ENCODE measurements at places on chromosomes 2 and 18.

DNA sequence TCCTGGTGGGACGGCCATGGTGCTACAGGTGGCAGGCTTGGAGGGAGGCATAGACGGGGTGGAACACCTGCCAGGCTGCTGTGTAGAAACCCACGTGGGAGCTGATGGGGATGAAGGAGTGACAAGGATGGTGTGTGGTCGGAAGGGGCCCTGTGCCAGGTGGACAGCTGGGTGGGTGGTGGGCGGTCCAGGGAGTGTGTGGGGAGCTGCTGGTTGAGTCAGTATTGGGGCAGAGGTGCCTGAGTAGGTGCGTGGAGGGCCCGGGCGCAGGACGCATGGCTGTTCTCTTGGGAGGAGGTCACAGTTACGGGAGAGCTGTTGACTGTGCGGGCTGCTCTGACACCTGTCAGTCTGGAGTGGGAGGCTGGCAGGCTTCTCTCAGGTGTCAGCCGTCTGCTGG, 12.6 kb upstream of the D2HGDH start:
- ATAC-seq, result no peak

- ATAC-seq, result no peak
These were observed 215.5 kb upstream of the CWC22 start for GRCh38 chr2:180222644-180223043.

DNA sequence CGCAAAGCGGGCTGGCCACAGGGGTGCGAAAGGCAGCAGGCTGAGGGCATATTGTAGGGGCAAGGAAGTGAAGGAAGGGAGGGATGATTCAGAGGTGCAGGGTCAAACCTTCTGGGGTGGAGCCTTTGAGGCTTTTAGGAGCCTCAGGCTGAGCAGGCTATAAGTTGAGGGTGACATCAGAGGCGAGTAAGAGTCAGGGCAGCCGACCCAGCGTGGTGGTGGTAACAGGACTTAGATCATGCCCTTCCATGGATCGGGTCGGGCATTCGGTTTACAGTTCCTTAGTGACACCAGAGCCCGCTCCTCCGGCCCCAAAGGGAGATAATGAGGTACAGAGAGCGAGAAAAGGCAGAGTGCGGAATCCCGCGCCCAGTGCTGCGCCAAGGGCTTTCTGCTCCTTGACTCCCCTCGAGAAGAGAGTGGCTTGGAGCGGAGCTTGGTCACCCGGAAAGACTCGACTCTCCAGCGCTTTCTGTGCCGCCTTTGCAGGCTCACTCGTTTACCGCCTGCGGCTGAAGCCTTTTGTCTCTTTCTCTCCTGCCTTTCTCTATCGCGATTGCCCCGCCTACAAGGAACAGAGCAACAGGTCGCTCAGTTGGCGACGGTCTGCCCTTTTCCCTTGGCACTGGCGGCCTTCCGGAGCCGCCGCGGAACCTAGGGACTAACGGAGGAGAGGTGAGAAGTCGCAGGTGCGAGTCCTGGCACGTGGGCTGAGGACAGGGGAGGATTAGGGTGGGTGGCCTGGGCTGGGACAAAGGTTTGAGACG, 720 bp downstream of the LBX2 start:
- peak; percentile 33 for ATAC-seq

DNA sequence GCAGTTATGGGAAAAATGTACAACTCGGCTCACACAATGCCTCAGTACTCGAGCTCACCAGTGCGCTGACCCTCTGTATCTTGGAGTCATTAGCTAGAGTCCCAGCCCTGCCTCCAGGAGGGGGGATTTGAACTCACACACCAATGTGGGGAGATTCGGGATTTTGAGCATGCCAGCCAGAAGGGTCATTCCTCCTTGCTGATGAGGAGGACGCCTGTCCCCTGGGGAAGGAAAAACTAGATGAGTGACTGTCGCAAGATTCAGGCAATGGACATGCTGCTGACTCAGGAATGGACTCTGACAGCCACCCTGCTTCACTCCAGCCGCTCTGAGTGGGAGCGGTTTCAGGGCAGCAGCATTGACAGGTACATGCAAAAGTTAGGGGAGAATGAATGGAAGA, 20.6 kb downstream of the FIGN start:
- ATAC-seq, result no peak

- ATAC-seq, result no peak
These were observed 51.2 kb downstream of the DYSF start for GRCh38 chr2:71504611-71505010.

GRCh38 chr2:133644846-133645245, 76.6 kb upstream of the NCKAP5 start:
- ATAC-seq, result no peak

GRCh38 chr2:109171444-109172334, 42.7 kb downstream of the SH3RF3 start:
- peak; percentile 89 for ATAC-seq

- ATAC-seq, result no peak
These were observed 105.1 kb downstream of the BCL2L11 start for GRCh38 chr2:111225856-111226255.

- no peak for ATAC-seq
These were observed 7.3 kb upstream of the UGP2 start for GRCh38 chr2:63834401-63834800.

GRCh38 chr2:208541989-208542464, 135.4 kb downstream of the PTH2R start:
- no peak for ATAC-seq

DNA sequence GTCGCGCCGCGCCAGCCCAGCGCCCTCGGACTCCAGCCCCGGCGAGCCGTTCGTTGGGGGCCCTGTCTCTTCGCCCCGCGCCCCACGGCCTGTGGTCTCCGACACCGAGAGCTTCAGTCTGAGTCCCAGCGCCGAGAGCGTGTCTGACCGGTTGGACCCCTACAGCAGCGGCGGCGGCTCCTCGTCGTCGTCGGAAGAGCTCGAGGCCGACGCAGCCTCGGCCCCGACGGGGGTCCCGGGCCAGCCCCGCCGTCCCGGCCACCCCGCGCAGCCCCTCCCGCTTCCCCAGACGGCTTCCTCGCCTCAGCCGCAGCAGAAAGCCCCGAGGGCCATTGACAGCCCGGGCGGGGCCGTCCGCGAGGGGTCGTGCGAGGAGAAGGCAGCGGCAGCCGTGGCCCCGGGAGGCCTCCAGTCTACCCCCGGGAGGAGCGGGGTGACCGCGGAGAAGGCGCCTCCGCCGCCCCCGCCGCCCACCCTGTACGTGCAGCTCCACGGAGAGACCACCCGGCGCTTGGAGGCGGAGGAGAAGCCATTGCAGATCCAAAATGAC, 1.4 kb downstream of the PHLPP1 start:
- ATAC-seq, result no peak
